ENCODE measurements at places on chromosomes 5 and 9.
A peak's percentile ranks its signal among the peaks of the same experiment; 100 is the strongest.

GRCh38 chr5:61559146-61559545 is 227.1 kb downstream of the ZSWIM6 start:
- DNase-seq: no peak

DNA sequence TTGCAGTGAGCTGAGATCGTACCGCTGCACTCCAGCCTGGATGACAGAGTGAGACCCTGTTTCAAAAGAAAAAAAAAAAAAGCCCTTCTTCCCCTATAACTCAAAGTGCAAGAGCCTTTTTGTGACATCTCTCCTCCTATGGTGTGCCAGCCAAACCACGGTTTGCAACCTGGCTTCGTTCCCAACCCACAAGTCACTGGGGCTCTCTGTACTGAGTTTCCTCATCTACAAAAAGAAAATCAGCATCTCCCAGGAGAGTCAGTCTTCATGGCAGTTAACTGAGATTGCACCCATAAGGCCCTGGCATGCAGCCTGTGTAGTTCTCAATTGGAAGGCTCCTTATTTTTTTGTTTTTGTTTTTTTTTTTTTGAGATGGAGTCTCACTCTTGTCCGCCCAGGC is 14.8 kb downstream of the ODF2 start:
- no peak for DNase-seq

DNA sequence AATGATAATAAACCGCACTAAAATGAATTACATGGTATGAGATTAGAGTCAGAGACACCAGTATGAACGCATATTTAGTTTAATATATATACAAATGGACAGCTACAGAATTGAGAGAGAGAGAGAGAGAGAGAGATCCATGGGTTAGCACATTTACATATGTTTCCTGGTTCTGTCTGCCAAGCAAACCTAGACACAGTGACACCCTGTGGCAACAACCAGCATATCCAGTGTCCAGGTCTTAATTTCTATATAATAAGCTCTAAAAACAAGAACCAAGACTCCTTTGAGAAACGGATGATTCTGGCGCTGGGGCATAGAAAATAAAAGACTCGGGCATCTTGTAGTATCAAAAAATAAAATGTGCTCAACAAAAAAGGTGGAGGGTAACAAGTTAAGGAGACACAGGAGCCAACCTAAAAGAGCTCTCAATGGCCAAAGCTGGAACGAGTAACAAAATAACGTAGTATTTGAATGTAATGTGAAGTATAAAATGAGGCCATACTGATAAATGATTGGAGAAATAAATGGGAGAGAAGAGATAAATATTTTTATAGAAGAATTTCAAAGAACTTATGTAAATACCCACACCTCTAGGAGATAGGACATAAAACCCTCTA is 84.5 kb downstream of the RFX3 start:
- DNase-seq: peak; percentile 31

DNA sequence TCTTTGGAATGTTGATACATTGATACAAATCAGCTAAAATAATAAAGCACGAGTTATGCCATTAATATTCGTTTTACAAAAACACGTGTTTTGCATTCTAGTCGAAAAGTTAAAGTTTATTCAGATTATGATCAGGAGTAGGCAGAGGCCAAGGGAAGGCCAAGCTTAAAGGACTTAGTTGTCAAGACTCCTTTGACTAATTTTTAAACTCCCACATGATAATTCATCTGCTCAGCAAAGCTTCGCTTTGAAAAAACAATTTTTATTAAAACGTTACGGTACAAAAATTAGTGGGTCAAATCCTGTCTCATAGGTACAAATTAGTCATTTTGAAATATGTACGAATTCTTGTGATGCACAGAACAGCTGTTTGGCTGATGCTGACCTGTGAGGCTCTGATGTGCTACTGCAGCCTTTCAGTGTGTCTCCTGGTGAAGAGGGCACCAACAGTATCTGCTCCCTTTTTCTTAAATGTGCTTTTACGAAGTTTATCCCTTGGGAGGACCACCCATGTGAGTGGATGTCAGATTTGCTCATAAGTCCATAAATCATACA is 23.0 kb upstream of the NR3C1 start:
- no peak for DNase-seq

GRCh38 chr5:172113036-172113435 is 75.0 kb downstream of the STK10 start:
- DNase-seq: no peak

- no peak for DNase-seq
Measured at GRCh38 chr5:62354028-62354874, 48.2 kb downstream of the KIF2A start.

GRCh38 chr9:651371-651770 is 190.1 kb upstream of the DMRT1 start:
- DNase-seq: no peak

GRCh38 chr9:72199238-72199637 is 50.0 kb downstream of the GDA start:
- no peak for DNase-seq

GRCh38 chr5:154199263-154199662 is 8.7 kb downstream of the GALNT10 start:
- no peak for DNase-seq

DNA sequence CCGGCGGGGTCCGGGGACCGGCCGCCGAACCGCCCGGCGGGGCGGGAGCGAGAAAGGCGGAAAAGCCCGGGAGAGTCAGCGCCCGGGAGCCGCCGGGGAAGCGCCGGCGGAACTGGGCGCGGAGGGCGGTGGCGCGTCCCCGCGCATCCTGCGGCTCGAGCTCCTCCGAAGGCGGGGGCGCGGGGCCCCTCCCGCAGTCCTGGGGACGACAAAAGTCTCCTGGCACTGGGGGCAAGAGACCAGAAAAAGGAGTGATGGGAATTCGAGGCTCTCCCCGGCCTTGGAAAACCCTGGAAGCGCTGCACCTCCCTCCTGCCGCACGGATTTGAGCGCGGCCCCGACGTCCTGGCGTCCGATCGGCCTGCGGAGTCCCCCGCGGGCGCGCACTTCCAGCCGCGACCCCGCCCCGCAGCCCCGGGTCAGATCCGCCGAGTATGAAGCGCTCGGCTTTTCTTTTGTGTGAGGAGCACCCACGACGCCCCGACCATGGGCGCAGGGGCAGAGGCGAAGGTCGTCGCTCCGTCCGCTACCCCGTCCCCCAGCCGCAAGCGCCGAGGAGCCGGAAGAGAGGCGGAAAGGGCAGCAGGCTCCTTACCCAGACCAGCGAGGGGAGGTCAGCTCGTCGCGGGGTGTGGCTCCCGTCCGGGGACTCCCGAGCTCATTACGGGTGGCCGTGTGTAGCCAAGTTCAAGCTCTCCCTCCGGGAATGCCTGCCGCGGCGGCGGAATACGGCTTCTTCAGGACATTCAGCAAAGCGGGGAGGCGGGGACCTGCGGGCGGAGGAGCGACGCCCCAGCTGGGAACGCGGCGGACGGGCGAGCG is at the start of gene EPB41L4A:
TSS of gene EPB41L4A (minus strand) at position 114 of the 822 bp plus-strand sequence. CDS start 238 bp downstream, outside the sequence.
- peak; percentile 24 for DNase-seq

- DNase-seq: no peak
Measured at GRCh38 chr9:97411440-97411788, 482 bp upstream of the TDRD7 start.

- DNase-seq: no peak
Measured at GRCh38 chr5:173496129-173496882, 120.1 kb downstream of the BOD1 start.

GRCh38 chr9:101333926-101334702 is 50.7 kb downstream of the BAAT start:
- no peak for DNase-seq

- DNase-seq: no peak
Measured at GRCh38 chr9:82720515-82720914, 342.4 kb downstream of the RASEF start.

- DNase-seq: no peak
Measured at GRCh38 chr9:136805207-136805740, 2.5 kb upstream of the RABL6 start.

DNA sequence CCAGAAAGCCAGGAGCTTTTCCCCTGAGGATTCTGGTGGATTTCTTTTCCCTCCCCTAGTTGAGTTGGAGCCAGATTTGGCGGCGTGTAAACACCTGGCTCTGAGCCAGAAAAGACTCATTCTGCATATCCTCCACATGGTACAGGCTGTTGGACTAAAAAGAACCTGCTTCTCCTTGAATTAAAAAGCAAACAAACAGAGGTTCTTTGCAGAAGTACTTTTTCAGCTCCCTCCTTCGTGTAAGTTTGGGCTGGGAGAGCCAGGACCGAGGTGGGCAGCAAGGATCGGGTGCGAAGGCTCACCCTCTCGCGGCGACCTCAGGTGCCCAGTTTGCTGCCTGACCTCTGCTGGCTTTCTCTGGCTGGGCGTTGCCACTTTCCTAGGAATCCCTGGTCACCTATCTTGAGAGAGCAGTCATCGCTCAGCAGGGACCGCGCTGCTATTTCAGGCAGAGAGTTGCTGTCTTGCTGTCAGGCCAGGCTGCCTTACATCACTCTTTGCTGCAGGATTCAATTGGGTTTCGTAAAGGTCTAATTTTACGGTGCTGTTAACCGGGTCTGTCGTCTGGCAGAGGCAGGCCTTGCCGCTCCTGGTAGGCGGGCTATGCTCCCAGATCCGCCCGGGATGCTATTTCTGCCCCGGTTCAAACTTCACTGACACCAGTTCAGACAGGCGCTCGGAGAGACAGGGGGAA is 3.2 kb downstream of the PAPPA start:
- DNase-seq: no peak

DNA sequence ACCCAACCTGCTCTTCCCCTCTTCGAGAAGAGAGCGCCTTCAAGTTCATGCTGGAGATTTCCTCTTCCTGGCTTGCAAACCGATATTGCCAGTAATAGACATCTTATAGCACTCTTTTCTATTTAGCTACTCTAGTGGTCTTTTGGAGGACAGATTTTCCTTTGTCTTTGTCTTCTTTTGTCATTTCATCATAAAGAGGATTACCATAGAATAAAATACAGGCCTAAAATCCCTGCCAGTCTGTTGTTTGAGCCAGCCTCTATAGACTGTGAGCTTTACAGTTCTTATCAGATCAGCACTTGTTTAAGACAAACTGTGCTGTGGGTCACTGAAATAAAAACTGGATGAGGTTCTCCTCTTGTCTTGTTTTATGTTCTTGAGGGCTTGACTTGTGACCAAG is 802.8 kb downstream of the NR2F1-AS1 start:
- no peak for DNase-seq

DNA sequence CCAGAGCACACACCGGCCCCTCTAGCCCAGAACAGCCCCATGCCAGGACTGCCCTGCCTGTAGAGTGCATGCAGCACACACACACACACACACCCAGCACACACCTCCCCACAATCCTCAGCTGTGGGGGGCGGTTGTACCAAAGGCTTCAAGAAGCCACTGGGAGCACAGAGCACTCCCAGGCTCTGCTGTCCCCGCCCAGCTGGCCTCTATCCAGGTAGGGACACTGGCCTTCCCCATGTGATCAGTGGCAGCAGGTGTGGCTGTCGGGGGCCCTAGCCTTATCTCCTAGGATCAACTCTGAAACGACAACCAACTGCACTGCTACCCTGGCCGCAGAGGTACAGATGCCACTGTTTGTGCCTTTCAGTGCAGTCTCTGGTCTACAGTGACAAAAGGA is 2.0 kb downstream of the ANAPC2 start:
- DNase-seq: no peak

- no peak for DNase-seq
Measured at GRCh38 chr9:92947268-92948037, at the start of gene FGD3. TSS of gene FGD3 (plus strand) at chr9:92947523. CDS start at chr9:92976257, 28,734 bp downstream.

GRCh38 chr5:31757806-31758205 is 118.9 kb downstream of the PDZD2 start:
- DNase-seq: no peak

DNA sequence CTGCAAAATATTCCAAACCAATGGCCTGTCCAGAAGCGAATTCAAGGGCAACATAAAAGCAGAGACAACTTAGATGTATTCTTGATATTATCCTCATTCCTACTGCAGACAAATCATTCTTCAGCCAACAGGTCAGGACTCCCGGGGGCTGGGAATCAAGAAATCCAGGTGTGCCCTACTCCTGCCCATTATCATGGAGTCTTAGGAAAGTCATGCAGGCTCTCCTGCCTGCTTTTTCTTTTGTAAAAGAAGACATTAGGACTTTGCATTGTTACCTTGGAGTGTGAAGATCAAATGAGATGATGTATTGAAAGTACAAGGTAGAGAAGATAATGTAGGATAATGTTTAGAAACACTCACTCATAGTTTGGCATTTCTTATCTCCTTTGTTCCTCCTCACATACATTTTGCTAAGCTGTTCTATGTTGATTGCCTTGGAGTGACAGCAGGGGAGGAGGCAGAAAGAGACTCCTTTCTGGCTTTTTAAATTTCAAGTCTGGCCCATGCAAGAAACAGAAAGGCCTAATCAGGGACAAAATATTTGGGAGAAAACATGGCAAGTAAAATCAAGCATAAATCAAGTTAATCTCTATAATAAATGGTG is 113.8 kb downstream of the SV2C start:
- no peak for DNase-seq

DNA sequence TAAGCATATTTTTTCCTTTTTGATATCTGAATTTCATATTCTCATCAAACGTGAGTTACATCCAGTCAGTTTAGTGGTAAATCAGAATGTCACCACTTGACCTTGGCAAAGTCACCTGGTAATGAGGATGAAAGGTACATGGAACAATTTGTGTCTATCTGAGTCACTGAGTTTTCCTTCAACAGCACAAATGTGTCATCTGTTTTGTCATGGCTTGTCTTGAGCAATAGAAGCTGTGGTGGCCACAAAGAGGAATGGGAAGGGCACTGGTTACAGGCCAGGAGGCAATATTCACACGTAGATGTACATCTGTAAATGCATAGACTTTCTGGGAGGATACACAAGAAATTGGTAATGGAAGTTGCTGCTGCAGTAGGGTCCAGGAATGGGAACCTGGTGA is 8.4 kb upstream of the ZNF474 start:
- DNase-seq: no peak

- no peak for DNase-seq
Measured at GRCh38 chr5:147483961-147484707, 25.7 kb downstream of the DPYSL3 start.

- DNase-seq: no peak
Measured at GRCh38 chr9:114941376-114941775, 11.0 kb upstream of the TNFSF8 start.

DNA sequence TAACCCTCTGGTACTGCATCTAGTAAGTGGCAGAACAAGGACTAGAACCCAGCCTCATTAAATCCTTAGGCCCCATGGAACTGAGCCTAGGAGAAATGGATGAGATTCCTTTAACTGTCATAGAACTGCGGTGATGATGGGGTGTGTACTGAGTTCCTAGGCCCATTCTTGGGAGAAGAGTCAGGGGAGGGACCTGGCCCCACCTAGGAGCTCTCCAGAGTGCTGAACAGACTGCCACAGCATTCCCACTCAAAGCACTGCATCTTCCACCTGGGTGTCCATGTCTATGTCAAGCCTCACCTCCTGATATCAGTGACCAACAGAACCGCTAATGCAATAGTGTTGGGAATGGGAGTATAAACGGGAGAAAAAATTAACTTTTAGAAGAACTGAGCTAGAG is 36.6 kb downstream of the TTLL11 start:
- DNase-seq: no peak

GRCh38 chr5:142872217-142872616 is 102.0 kb downstream of the ARHGAP26 start:
- no peak for DNase-seq

- no peak for DNase-seq
Measured at GRCh38 chr5:35117967-35118366, 70.2 kb upstream of the AGXT2 start.

GRCh38 chr5:45643056-45643455 is 53.1 kb downstream of the HCN1 start:
- DNase-seq: no peak

All from GM19239 (cell line).